NCI-H2081 (cell line): ENCODE measurements at places on chromosomes 13 and 19.

- no peak for DNase-seq
Measured at GRCh38 chr19:17306285-17306714, 628 bp downstream of the MRPL34 start.

GRCh38 chr13:96960379-96960778 lies 33.9 kb downstream of the OXGR1 start:
- DNase-seq: no peak

- no peak for DNase-seq
Measured at GRCh38 chr13:107284173-107284572, 716.2 kb upstream of the ARGLU1 start.

DNA sequence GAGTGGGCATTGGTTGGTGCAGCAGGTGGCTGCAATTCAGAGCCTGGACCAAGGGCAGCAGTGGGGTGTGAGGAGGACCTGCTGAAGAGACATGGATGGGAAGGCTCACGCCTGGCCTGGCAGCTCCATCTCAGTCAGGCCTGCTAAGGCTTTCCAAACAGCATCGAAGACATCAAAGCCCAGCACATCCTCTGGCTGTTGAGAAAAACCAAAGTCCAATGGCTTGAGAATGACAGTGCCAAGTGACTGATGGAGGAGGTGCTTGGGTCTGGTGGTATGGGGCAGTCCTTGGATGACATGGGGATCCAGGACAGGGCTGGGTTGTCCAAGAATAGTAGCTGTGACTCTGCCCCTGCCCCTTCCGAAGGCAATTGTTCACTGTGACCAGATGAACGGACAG lies 19.0 kb upstream of the XPO4 start:
- no peak for DNase-seq

DNA sequence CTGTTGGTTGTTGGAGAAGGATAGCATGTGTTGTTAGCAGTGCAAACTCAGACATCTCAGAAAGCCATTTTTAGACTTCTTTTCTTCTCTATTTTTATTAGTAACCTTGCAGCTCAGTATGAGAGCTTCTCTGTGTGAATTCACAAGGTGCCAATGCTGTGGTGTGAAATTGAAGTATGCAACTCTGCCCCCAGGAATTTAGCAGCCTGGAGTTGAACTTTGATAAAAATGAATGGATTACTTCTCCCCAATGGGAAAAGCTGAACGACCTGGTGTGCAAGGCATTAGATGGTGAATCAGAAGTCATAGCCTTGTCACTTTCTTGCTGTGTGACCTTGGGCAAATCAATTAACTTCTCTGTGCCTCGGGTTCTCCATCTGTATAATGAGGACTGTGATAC lies 512.3 kb upstream of the PCDH9 start:
- DNase-seq: no peak

GRCh38 chr13:89746554-89746953 lies 1600.9 kb upstream of the MIR17HG start:
- no peak for DNase-seq

DNA sequence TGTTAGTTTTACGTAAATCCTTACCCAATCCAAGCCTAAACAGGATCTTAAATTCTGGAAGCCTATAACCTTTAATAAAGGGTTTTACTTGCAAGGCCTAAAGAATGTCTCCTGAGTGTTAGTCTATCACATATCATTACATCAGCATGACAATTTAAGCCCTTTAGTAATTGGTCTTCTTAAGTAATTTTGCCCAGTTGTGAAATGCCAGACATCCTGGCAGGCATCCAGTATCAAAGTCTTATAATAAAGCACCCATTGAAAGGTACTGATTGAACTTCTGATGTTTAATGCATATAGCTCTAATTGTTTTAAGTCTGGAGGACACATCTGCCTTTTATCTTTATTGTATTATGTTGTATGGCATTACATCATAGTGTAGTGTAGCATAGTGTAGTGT lies 1078.9 kb downstream of the SLITRK1 start:
- DNase-seq: no peak

DNA sequence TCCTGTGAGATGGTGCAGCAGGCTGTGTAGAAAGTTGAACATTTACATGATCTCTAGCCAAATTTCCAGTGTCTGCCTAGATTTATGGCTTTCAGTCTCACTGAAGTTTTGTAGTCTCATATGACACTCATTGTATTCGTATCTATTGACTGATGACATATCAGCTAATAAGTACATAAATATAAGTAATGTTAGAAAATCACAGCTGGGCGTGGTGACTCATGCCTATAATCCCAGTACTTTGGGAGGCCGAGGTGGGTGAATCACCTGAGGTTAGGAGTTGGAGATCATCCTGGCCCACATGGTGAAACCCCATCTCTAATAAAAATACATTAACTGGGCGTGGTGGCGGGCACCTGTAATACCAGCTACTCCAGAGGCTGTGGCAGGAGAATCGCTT lies 54.7 kb upstream of the HTR2A start:
- no peak for DNase-seq

DNA sequence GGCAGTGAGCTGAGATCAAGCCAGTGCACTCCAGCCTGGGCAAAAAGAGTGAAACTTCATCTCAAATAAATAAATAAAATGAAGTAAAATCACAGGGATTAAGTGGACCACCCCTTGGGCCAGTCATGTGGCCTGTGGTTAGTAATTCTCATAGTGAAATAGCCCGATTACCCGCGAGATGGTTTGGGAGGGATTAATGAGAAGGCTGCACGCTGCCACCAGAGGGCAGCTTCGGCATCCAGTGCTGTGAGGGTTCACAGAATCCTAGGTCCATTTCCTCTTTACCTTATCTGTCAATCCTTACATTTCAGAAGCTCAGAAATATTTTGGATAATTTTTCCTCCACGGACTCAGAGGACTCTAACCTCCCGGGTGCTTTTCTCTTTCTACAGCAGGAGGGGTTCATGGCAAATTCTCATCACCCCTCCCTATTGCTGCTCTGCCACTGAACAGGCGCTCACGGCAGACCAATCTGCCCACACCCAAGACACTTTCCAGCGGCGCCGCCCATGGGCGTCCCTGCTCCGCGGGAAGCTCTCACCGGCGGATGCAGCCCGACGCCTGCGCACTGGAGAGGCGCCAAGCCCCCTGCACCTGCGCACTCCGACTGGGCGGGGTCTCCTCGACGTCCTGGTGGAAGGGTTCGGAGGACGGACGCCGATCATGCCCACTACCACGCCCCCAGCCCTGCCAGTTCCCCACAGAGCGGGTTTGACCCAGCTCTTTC lies 11.0 kb downstream of the ZNF835 start:
- DNase-seq: no peak

DNA sequence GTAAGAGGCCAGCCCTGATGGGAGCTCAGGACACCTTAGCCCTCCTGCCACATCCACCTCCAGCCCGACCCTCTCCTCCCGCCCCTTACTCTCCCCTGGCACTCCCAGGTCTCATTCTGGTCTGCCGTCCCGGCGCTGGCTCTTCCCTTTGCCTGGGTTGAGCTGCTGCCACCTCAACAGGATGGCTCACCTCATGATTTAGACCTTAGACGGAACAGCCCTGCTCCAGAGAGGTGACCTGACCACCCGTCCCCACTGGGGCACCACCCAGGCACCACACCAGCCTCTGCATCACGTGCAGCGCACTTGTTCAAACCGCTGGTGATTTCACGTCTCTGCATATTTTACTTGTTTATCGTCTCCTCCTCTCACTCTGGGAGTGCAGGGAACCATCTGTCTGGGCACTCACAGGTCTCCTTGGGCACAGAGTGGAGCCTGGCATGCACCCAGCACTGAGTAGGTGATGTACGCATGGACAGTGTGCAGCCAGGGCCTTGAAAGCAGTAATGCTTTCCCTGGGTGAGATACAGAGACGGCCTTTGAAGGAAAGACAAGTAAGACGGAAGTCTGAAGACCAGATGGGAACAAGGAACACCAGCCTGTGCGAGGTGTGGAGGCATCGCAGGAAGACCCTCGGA lies 183.1 kb downstream of the KATNAL1 start:
- no peak for DNase-seq

DNA sequence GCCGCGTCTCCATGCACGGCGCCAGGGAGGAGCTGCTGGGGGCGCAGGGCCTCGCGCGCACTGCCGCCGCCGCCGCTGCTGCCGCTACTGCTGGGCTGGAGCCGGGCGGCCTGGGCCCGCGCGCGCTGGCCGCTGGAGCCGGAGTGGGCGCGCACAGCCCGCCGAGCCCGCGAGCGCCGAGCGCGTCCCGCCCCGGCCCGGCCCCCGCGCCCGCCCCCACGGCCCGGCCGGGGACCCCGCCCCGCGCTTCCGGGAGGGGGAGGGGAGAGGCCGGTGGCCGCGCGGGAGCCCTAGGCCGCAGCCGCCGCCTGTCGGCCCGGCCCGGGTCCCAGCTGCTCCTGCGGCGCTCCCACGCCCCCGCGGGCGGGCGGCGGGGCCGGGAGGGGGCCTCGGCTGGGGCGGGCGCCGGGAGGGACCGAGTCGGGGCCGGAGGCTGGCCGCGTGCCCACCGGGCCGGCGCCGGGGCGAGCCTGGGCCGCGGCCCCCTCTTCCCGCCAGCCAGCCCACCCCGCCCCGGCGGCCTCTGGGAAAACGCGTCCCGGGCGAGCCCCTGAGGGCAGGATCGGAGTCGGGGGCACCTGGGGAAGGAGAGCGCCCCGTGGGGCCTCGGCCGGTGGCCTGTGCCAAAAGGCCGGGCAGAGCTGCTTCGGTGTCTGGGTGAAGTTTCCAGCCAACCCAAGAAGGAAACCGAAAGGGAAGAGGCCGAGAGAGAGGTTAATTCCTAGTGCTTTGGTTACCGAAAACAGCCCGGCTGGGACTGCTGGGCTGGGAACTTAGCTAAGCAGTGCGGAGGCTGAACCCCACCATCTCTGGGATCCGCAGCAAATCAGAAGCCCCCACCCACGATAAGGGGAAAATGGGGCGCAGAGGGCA lies at the start of gene STK24:
TSS of gene STK24 (minus strand) at position 145 of the 873 bp plus-strand sequence. CDS start 321 bp downstream, outside the sequence.
- DNase-seq: peak; percentile 25

GRCh38 chr19:35437406-35437951 lies 10.6 kb upstream of the FFAR2 start:
- DNase-seq: no peak

- no peak for DNase-seq
Measured at GRCh38 chr13:99563404-99563803, 62.1 kb downstream of the TM9SF2 start.

DNA sequence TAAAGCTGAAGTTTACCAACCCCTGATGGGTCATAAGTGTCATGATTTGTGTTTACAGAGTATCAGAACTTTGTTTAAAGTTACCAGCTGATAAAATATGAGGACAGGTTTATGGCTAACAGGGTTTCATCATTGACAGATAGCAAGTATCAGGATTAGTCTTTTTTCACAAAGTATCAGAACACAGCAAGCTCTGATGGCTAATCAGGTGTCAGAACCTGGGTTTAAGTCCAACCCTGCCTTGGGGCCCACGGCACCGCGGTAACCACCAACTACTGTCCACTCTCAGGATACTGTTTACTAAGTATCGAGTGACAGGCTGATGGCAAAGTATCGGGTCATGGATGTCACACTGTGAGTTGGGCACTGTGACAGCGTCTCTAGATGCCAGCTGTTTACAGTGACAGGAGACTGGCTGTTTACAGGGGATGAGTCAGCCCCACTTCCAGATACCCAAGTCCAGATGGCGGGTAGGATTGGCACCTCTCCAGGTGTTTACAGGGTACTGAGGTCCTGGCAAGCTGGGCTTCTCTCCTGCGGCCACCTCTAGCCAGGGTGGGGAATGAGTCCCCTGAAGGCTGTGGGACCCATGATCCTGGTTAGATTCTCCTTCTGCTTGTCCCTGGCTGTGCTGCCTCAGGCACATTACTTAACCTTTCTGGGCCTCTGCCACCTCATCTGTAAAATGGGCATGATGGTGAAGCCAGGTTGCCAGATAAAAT lies 21.8 kb downstream of the ARRDC2 start:
- DNase-seq: peak; percentile 32

DNA sequence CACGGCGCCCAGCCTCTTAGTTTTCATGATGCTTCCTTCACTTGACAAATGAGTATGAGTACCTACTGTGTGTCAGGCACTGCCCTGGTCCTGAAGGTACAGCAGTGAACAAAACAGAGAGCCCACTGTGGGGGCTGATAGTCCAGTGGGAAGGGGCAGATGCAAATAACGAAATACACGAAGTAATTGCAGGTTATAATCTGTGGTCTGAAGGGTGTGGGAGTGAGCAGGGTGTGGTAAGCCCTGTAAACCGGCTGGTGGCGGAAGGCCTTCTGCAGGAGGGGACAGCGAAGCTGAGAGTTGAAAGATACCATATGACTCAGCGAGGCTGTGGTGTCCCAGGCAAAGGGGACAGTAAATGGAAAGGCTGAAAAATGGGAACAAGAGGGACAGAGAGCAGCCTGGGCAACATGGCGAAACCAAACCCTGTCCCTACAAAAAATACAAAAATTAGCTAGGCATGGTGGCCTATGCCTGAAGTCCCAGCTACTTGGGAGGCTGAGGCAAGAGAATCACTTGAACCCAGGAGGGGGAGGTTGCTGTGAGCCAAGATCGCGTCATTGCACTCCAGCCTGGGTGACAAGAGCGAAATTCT lies 60.5 kb downstream of the MAP4K1 start:
- DNase-seq: no peak

GRCh38 chr13:102854675-102855074 lies 8.8 kb downstream of the ERCC5 start:
- DNase-seq: no peak

DNA sequence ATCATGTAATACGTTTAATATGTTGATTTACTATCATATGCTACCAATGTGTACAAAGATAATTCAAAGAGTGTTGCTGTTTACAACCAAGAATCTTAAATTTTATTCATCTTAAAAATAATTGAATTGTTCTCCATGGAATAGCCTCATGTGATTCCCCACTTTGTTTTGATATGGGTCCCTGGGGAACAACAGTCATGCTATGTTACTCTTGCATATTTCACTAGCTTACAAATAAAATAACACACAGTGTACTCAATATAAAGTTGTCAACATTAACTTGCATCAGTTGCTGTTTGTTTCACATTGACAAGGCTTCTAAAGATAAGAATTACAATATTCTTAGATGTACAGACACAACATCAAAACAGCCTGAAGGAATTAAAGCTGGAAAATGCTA lies 2.3 kb downstream of the ENOX1 start:
- no peak for DNase-seq
